NCI-H1436 treated with DMSO at 0.1 percent for 48 hours (cell line): ENCODE measurements at places on chromosomes 5 and 9.

GRCh38 chr9:94511955-94512265 lies 43.0 kb upstream of the PCAT7 start:
- DNase-seq: no peak

DNA sequence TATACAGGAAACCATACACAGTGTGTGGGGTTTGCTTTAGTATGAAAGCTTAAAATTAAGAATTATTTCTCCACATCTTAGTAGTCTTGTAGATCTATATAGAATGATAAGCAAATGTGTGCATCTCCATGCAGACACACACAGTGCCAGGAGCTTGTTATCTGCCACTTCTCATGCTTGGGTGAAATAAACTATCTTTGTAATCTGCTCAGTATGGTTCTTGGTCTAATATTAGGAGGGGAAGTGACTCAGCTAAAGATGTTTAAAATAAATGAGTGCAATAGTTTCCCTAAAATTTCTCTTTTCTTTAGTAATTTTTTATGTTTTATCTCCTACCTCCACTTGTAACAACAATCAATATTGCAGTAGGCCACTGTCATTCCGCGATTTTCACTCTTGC lies 689.6 kb downstream of the TAF11L14 start:
- DNase-seq: no peak

DNA sequence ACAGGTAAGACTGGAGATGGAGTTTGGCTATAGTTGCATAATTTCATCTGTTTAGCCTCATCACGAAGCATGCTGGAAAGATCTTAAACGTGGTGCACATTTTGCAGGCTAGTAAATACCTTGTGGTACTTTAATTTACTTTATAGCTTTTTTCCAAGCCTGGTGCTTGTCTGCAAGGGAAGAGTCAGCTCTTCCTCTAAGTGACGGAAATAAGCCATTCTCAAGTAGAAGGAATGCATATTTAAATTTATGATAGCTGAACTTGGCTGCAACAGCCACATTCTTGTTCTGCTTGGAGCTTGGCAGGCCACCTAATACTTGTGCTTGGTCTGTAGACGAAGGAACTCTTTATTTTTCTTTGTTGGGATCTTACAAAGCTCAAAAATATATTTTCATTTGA lies 188.0 kb upstream of the PIK3R1 start:
- DNase-seq: no peak

DNA sequence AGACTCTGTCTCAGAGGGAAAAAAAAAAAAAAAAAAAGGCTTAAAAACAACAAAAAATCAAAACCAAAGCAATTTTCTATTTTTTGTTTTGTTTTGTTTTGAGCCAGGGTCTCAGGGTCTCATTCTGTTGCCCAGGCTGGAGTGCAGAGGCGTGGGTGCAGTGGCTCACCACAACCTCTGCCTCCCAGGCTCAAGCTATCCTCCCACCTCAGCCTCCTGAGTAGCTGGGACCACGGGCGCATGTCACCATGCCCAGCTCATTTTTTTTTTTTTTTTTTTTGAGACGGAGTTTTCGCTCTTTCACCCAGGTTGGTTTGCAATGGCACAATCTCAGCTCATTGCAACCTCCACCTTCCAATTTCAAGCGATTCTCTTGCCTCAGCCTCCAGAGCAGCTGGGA lies 5.7 kb downstream of the STK10 start:
- DNase-seq: no peak
